ENCODE measurements at places on chromosomes 5 and 9. TPM values are rescaled to one million over a fixed set of nuclear protein-coding genes. Genes with fewer than 3 reads are reported as not detected.

Gene SOX30
- total RNA-seq: 0.09 TPM

Gene GNA14
- not detected for total RNA-seq

DNA sequence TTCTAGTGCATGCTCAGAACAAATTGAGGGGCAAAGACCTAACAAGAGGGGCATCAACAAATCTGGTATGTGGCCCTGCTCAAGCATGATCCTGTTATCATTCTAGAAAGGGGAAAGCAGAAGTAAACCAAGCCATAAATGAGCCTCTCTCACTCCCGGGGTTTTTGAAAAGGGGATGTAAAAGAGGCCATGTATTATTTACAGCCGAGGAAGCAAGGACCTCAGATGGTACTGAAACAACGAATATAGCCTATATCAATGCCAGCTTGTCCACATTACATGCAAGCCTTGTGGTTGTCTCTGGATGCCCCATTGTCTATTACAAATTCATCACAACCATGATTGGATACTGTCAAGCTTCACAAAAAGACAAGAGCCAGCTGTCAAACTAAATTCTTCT is 211.3 kb downstream of the DCP2 start:
- DNase-seq: no peak

- DNase-seq: no peak
Measured at GRCh38 chr5:93635991-93636390, 53.0 kb downstream of the NR2F1 start.

DNA sequence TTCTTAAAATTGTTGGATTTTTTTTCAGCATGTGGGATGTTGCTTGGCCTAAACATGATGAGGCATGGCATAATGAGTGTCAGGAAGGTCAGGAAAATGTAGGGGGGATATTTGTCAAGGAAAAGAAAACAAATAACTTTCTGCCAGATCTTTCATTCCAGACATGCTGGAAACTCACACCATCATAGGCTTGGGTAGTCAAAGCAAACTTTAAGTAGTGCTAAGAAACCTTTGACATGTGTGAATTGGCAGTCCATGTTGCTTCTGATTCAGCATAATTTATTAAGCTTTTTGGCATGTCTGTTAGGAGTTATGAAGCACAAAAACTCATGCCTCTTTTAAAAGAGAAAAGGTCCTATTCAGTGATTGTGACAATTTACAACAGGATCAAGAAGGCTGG is 61.3 kb upstream of the MTAP start:
- DNase-seq: no peak

DNA sequence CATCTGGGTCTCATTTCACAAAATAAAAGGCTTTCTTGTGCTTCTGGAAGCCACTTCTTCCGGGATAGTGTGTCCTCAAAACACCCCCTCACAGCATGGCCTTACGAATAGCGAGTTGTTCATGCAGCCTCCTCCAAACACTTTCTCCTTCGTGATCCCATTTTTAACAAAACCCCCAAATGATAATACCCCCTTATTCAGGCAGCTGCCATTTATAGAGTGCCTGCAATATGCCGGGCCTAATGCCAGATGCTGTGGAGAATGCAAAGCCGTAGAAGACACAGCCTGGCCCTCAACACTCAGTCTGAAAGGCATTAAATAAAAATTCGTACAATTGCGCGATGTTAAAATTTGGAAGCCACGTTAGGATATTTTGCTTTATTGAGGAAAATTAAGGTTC is 66.4 kb upstream of the SLC44A1 start:
- no peak for DNase-seq

DNA sequence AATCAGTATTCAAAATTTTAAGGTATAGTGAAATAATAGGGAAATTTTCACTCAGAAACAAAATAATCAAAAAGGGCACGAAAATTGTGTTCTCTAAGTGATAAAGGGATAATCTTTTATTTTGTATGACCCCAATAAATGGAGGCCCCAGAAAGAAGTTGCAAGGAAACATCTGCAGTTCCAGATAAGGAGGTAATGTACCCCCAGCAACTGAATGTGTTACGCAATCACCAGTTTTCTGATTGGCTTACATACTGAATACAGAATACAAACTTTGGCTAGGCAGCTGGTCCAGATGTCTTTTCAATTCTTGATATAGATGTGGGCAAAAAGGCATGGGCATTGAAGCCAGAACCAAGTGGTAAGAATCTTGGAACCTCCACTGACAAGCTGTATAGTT is 1.7 kb upstream of the TOPORS start:
- no peak for DNase-seq

GRCh38 chr5:148827723-148828122 is 1.3 kb downstream of the ADRB2 start:
- no peak for DNase-seq

DNA sequence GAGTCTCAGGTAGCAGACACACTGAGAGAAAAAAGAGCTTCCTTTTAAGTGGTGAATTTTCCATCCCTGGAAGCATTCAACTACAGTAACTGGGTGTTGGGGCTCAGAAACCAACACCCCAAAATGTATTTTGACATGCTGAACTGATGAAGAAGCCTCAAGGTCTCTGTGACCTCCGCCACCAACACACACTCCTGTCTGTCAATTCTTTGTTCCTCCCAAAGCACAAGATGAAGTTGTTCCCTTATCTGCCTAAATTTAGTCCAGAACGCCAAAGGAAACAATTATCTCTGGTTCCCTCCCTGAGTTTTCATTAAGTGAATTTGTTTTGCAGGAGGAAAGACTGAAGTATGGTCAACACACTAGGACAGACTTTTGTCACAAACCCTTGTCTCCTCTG is 1.4 kb upstream of the CDKN2AIPNL start:
- DNase-seq: no peak

- no peak for DNase-seq
Measured at GRCh38 chr9:101566904-101567724, 27.7 kb downstream of the PPP3R2 start.
